NCI-H460 (cell line): ENCODE measurements at places on chromosomes 2 and 18.

- no peak for DNase-seq
Observed at GRCh38 chr2:176830362-176830761, 382.2 kb upstream of the HNRNPA3 start.

GRCh38 chr2:78407960-78408794 is 617.3 kb upstream of the REG3G start:
- DNase-seq, result no peak

DNA sequence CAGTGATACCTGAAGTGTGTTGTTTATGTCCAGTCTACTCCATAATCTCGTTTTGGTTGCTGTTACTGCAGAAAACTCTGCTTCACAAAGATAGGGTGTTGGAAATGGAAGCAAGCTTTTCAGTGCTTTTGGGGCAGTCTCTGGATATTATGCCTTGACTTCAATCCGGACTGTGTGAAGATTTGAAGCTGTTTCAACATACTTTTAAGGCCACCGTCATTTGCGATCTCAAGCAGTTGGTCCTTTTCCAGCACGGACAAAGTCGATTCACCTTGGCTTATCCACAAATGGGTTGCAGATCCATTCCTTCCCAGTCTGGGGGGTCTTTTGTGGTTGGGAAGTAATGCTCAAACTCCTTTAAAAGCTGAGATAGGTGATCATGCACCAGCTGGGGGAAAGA is 20.4 kb downstream of the RBKS start:
- no peak for DNase-seq

DNA sequence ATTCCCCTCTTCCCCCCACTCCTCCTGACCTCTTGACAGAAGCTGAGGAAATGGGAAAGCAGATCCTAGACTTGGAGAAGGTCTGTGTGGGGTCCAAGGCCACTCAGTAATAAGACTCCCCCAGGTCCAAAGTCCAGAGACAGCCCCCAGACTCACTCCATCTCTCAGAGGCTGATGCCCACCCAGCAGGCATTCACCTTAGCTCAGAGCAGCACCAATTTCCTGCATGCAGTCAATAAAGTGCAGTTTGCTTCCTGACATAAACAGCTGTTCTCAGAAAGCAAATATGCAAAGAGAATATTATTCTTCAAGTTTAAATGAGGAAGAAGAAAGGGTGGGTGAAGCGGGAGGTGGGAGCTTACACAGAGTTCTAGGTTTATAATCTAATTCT is 84.1 kb upstream of the RTN4 start:
- no peak for DNase-seq

- no peak for DNase-seq
Observed at GRCh38 chr2:240960309-240960970, 38.0 kb upstream of the SNED1 start.

GRCh38 chr18:3180325-3180724 is 39.4 kb downstream of the MYOM1 start:
- DNase-seq, result no peak

DNA sequence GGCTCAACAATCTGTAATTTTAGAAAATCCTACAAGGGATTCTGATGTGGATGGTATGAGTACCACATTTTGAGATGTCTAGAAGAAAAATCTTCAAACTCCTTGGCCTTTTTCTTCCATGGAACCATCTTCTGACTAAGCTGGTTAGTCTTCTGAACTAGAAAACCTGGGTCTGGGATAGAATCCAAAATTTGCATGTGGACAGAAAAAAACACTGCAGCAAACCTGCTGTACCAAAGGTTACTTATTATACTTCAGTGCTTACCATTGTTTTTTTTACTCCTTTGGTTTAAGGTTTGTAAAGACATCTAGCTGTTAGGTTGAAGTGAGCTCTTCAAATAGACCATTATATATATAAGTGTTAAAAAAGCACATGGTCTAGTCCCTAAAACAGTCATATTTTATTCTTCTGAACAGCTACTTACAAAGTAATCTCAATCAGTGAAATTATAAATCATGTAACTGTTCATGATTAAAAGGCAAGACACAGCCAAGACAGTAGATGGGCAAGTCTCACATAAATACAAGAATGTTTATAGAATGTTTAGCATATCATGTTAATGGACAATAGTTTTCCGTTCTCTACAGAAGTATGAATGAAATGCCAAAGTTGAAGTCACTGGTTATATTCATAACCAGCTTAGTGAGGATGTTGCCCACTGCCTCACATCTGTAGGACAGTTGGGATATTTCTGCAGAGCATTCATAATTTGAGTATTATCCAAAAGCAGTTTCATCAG is 85.5 kb downstream of the ORC4 start:
- no peak for DNase-seq
